ENCODE measurements at places on chromosomes 4 and X.
A peak's percentile ranks its signal among the peaks of the same experiment; 100 is the strongest.

- no peak for DNase-seq
Measured at GRCh38 chr4:101191302-101192098, 155.8 kb downstream of the PPP3CA start.

DNA sequence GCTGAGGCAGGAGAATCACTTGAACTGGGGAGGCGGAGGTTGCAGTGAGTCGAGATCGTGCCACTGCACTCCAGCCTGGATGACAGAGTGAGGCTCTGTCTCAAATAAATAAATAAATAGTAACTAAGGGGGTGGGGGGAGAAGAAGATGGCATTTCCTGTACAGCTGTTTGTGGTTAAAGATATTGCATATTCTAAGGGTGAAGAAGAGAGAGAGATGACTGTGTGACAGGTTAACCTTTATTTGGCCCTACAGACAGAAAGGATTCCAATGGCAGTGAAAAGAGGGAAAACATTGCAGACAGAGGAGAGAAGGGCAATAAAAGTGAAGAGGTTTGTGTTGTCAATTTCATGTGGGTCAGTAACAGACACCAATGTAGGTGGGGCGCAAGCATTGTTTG is 9.4 kb downstream of the TASL start:
- no peak for DNase-seq

DNA sequence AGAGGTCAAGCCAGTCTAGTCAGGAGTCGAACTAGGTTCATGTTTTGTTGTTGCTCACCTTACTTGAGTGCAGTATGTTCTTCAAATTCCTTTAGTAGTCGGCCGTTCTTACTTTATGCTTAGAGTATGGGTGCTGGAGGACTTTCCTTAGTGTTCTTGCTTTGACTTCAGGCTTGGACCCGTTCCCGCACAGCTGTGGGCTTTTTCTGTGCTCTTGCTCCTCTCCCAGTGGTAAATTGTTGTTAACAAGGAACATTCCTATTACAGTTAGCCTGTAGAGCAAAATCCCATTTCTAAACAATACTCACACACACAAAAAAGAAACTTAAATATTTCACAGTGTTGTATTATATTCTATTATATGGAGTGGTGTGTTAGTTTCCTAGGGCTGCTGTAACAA is 113.5 kb downstream of the RAP1GDS1 start:
- DNase-seq = no peak

GRCh38 chr4:80360900-80361299 is 25.4 kb downstream of the CFAP299 start:
- DNase-seq = no peak

DNA sequence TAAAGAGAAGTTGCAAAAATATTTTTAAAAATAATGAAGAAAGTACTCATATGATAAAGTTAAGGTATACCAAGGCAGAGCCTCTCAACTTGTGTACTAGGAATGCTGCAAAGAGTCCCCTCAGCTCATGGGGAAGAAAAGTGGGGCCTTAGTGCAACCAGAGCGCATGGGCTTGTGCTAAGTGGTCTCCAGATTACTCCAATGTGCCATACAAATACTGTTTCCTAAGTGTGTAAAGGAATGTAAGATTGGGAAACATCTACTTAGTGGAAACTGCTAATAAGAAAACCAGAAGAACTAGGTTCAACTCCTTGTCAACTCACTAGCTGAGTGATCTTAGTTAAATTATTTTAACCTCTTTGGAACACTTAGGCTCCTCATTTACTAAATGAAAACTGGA is 39.1 kb downstream of the NAF1 start:
- DNase-seq = no peak

DNA sequence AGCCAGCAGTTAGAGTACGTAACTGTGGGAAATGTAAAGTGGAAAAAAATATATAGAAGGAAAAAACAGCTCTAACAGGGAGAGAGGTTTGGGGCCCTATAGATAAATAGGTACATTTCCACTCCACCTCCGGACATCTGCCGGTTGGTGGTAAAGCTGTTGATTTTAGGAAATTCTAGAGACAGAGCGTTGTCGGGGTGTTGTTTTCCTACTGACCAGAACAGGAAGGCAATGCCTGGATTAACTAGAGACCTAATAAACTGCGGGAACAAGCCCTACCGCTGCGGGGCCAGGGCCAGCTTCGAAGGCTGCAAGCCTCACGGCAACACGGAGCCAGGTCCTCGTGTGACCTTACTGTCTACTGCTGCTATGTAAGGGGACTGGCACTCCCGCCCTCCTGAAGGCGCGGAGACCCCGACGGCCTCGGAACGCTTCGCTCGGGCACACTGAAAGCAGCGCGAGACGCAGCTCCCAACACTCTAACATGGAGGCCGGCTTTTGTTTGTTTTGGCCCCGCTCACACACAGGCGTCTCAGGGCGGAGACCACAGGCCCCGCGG is 702 bp upstream of the CDKN2AIP start:
- peak; percentile 14 for DNase-seq

DNA sequence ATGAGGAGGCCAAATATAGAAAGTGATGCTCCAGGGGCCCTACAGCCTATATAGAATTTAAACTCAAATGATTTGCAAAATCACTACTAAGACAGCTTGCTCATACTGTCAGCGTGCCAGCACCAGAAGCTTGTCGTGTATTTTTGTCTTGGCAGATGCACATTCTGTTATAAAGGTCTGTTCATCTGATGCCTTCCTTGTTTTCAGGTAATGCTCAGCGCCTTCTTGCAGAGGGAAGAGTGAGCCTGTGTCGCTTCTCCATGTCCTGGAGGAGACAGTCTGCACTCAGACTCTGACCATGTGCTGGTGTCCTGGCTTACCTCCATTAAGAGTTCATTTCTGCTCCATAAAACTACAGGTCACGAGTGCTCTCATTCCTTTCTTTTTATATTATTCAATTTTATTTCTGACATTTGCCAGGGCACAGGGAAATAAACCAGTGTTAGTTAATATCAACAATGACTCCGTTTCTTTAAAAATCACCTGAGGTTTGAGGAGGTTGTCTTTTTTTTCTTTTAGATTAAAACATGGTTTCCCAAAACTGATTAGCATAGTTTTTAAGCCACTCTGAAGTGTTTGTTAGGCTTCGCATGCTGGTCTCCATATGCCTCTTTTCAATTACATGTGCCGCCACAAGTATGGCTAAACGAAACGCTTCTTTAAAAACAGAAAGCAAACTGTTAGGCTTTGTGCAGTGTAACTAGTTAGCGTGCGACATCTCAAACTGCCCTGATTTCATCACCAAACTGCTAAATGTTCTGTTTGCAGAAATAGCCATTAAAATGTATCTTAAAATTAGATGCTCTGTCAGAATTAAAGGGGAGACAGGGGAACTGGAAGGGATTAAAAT is 215.2 kb upstream of the GK2 start:
- DNase-seq = no peak

- DNase-seq = no peak
Measured at GRCh38 chr4:152451496-152451895, 84.4 kb downstream of the FBXW7 start.

DNA sequence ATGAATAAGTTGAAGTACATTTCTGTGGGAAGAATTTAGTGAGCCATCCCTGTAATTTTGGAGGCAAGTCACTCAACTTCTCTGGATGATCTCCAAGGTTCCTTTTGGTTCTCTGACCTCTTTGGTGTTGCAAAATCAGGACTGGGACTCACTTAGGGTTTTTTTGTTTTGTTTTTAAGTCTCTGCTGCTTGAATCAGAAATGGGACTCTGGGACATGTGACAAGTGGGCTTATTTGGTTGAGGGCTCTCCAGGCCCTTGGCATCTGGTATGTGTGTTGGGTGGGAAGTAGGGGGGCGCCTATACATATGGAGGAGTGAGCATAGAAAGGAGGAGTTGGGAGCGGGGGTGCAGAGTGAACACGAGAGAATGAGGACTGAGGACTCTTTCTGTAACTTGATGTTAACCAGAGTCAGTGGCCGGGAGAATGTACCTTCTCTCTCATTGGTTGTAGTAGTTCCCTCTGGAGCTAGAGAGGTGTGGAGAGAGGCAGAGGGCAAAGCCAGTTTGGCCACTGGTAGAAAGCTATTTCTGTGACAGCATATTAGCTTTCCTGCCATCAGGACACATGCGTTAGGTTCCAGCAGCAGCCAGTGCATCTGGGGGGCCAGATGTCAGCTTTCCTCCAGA is 1.9 kb downstream of the ARHGAP10 start:
- no peak for DNase-seq

DNA sequence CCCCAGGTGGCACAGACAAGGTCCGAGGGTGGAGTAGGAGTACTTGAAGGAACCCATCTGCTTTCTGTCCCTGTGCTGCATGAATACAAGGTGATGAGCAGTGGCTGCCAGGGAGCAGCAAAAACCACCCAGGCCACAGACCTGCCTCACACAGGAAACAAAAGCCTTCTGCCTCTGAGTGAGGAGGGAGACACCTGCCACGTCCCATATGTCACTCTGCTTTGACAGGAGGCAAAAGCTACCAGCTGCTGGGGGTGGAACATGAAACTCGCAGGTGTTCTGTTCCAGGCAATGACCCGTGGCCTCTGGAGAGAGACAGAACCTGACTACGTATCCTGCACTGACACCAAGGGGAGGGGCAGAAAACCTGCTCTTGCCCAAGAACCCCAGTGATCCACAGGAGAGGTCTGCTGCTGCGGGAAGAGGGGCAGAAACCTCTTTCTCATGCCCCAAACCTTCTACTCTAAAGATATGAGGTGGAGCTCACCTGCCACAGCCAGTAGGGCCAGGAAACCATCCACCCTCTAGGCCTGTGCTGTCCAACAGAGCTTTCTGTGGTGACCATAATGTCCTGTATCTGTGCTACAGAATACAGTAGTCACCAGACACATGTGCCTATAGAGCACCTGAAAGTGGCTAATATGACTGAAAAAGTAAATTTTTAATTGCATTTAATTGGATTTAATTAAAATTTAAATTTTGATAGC is 172.9 kb downstream of the PRDM5 start:
- no peak for DNase-seq

DNA sequence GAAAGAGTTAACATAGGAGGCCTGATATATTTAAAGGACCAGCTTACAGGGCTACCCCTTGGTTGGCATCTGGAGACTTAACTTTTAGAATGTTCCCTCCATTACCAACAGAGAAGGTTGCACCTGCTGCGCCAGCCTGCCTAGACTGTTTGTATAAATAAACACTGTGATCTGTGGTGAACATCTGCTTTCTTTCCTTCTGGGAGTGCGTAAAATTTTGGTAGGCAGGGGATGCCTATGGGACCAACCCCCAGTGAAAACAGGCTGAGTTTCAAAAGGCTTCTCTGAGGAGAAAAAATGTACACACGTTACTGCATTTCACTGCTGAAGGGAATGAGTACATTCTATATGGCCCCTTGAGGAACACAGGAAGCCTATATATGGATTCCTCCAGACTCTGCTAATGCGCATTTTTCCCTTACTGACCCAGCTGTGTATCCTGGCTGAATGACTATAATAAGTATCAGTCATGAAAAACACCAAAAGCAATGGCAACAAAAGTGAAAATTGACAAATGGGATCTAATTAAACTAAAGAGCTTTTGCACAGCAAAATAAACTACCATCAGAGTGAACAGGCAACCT is 13.8 kb downstream of the CENPC start:
- no peak for DNase-seq

DNA sequence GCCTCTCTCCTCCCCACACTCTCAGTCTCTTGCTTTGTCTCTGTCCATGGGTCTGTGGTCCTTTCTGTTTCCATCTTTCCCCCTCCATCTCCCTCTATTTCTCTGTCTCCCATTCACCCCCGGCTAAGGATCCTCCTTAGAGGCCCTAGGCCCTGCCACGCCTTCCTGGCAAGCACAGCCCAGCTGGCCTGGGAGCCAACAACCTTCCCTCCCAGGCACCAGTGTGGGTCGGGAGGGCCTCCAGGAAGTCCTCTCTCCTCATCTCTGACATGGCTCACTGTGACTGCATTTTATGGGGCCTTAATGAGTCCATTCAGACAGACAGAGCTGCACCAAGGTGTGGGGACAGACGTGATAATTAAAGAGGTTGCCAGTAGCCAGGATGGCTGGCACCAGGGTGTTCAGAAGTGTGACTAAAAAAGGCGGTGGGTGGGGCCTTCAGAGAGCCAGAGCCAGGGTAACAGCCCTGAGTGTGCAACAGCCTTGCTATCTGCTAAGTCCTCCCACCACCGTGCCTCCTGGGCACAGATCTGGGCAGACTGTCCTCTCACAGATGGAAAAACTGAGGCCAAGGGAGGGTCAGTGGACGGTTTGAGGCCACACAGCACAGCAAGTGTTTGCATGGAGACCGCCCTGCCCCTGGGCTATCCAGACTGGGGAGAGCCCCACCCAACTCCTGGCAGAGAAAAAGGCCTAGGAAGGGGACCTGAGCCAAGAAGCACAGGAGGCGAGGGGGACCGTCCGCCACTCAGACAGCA is 31.5 kb downstream of the BLOC1S4 start:
- no peak for DNase-seq

- DNase-seq = no peak
Measured at GRCh38 chrX:124548571-124548970, 202.2 kb downstream of the SH2D1A start.

DNA sequence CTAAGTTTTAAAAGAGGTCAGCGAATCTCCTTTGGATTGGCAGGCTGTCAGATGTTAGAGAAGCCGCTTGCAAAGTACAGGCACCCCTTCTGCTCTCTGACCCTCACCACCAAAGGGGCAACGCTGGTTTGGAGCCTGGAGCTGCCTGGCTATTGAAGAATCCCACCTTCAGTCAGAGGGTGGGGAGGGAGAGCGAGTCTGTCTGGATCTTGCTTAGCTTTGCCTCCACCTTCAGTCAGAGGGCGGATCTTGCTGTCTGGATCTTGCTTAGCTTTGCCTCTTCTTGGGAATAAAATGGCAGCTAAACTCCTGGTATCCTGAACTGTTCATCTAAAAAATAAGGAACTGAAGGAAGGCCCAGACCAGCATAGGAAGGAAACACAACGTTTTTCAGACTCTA is 7.3 kb downstream of the CCDC110 start:
- DNase-seq = no peak

- no peak for DNase-seq
Measured at GRCh38 chr4:26474551-26474950, 15.7 kb downstream of the CCKAR start.

- no peak for DNase-seq
Measured at GRCh38 chr4:16752150-16752549, 146.3 kb downstream of the LDB2 start.

- DNase-seq = no peak
Measured at GRCh38 chrX:18877469-18877868, 106.4 kb downstream of the PHKA2 start.

GRCh38 chr4:139438141-139438540 is 15.8 kb upstream of the RAB33B start:
- DNase-seq = no peak

DNA sequence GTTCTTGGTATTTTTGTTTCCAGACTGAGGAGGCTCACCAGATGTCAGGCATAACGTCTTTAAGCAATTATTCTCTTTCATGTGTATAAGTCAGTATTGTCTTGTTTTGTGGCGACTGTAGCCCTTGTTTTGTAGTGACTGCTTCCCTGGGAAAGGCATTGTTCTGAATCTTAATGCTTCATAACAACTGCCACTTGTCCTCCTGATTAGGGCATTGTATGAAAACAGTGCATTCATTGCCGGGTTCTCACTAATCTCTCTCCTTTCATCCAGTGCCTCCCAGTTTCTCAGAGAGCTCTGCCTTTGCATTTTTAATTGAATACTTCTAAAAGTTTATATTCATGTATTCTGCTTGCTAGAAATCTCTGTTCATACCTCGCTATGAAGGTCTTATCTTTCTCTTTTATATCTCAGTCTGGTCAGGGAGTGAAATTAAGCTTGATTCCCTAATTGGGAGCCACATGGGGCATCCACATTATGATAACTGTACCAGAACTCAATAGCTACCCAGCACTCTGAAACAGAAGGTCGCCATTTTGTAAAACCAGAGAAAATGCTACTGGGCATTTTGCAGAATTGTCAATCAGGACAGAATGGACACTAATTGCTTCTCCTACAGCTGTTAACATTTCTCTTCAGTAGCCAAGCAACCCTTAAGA is 149.8 kb downstream of the GBA3 start:
- DNase-seq = no peak
